ENCODE measurements at places on chromosomes 7 and 10.

DNA sequence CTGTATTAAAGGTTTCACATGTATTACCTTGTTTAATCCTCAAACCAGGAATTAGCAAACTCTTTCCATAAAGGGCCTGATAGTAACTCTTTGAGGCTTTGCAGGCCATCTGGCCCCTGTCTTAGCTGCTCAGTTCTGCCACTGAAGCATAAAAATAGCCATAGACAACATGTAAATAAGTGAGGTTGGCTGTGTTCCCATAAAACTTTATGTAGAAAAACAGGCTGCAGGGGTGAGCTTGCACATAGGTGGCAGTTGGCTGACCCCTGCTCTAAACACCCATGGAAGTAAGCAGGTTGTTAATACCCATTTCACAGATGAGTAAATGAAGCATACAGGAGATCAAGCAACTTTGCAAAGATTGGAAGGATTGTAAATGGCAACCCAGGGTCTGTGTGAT lies 1279.2 kb upstream of the AUTS2 start:
- no peak for DNase-seq

- no peak for DNase-seq
Observed at GRCh38 chr7:157568106-157568769, 231.4 kb downstream of the DNAJB6 start.

GRCh38 chr7:66315192-66315591 lies 110.1 kb downstream of the TPST1 start:
- DNase-seq = no peak

DNA sequence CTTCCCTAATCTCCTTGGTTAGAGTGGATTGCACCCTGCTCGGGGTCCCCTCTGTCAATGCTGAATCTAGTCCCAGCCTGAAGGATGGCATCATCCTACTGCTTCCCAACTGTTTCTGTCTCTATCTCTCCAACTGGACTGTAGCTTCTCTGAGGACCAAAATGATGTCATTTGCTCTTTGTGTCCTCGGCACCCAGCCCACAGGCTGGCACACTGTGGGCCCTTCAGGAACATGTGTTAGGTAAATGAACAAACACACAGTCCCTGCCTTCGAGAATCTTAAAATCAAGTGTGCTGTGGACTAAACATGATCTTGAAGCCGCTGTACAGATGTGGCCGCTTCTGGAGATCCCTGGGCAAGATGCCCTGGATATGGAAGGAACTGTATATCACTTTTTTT lies 5.0 kb upstream of the CDH23 start:
- DNase-seq = no peak

GRCh38 chr7:117582219-117582704 lies 102.4 kb downstream of the CFTR start:
- no peak for DNase-seq

DNA sequence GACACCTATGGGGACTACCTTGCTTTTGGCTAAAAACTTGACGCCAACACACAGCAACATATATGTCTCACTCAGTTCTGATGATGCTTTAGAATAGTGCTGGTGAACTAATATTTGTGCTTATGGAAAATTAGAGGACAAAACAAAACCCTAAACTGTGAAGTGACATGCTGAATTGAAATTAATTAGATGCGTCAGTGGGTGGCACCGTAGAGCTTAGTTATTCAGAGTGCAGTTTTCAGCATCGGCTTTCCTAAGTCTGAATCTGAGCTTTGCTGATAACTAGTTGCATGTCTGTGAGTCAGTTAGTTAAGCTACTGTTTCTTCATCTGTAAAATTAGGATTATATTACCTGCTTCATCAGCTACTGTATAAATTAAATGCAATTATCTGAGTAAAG lies 245.0 kb upstream of the SORCS1 start:
- no peak for DNase-seq

GRCh38 chr7:106827626-106828025 lies 37.5 kb upstream of the PIK3CG start:
- DNase-seq = no peak

- no peak for DNase-seq
Observed at GRCh38 chr7:1940863-1941262, 270.8 kb downstream of the ELFN1 start.

GRCh38 chr10:35781643-35782035 lies 139.5 kb upstream of the FZD8 start:
- no peak for DNase-seq

- DNase-seq = no peak
Observed at GRCh38 chr7:47405921-47406800, 175.8 kb downstream of the TNS3 start.

- DNase-seq = no peak
Observed at GRCh38 chr10:16941067-16941466, 123.8 kb upstream of the RSU1 start.

GRCh38 chr10:120833222-120833928 lies 17.8 kb upstream of the WDR11 start:
- DNase-seq = no peak

DNA sequence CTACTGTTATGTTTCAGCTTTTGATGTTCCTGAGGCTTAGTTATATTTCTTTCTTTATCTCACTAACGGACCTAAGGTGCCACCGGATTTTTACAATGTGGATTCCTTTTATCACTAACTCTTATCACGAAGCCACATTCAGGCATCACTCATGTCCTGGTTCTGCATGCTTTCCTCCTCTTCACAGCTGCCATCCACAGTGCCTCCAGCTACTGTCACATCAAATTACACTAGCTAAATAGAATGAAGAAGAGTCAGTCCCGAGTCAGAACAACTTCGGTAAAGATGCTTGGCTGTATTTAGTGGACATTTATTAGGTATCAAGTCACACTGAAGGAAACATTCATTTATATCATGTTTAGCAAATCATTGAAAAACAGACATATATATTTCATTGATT lies 153.2 kb downstream of the NEBL start:
- no peak for DNase-seq

DNA sequence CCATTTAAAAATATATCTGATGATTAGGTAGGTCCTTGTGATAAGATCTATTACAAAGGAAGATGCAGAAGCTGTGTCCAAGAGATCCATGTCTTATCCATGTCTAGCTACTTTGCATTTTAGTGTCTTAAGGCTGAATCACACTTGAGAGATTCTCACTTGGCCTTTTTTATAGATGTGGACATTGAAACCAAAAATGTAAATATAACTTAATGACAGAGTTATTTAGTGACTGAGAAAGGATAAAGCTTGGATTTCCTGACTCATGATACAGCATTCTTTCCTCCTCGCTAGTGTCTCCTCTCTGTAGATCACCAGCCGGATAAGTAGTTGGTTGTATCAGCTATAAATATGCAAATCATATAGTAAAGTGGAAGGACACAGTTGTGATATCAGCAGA lies 23.3 kb downstream of the INHBA start:
- DNase-seq = no peak

DNA sequence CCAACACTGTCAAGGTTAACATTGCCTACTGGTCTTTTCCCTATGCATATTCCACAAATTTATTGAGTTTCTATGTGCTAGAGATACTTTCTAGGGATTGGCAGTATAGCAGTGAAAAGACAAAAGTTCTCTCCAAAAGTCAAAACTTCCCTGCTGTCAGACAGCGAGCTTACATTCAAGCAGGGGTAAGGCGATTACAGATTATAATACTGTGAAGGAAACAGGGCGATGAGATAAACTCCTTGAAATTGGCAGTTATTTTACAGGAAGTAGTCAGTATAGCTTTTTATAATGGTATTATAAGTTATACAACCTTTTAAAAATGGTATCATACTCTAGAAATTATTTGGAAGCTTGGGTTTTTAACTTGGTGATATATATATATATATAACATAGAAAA lies 9.9 kb downstream of the VPS50 start:
- no peak for DNase-seq

DNA sequence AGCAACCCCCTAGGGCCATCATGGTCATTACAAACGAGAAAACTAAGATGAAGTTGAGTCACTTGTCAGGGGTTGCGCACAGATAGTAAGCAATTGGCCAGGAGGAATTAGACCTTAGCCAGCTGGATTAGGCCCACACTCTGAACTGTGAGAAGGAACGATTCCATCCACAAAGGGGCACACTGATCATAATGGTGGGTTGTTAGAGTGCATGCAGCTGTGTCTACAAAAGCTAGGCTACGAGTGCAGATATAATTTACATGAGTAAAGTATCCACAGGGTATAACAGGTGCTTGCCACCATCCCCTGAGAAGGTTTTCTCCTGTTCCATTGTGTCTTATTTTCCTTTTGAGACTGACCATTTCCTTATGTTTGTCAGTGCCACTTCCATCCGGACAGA lies 16.6 kb upstream of the FAM170B start:
- no peak for DNase-seq

DNA sequence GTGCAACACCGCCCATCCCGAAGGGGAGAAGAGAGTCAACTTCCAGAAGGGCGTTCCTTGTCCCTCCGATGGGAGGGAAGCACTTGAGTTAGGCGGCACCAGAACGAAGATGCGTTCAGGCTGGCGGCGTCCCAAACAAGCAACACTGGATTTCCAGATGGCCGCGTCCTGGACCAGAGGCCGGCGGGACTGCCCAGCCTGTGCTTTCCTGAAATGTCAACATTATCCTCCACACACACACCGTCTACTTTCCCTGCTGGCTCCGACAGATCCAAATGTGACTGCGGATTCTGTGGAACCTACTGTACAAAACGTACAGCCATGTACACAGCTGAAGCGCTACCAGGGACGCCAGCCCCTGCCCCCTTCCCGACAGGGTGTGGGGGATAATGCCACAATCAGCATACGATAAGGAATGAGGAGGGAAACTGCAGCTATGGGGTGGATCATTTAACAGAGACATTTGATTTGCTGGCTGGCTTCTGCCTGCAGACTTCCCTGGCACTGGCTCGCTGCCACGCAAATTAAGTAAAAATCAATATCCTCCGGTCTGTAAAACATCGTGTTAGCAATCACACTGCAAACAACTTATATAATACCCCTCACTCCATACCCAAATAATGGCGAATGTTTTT lies 82.1 kb downstream of the ZRANB1 start:
- DNase-seq = no peak

DNA sequence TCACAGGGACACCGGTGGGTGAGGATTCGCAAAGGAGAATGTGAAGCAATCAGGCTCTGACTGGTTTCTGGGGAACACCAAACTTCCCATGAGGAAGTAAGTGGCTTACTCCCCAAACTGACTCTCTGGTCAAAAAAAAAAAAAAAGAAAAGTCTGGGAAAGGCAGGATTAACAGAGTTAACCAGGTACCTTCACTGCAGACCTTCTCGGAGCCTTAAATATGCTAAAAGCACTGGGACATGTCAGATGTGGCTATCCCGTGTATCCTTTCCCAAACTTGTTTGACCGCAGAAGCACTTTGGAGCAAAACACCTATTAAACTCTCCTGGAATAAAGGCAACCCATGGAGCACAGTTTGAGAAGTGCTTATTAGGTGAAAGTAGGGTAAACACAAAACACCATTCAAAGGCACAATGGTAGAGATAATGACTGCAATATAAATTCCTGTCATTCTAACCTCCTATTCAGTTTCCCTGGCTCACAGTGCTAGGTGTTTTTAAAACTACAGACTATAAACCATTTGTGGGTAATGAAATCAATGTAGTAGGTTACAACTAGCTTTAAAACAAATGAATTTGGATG lies 44.1 kb upstream of the MXI1 start:
- no peak for DNase-seq

- peak; percentile 44 for DNase-seq
Observed at GRCh38 chr7:157502701-157503111, 165.9 kb downstream of the DNAJB6 start.

DNA sequence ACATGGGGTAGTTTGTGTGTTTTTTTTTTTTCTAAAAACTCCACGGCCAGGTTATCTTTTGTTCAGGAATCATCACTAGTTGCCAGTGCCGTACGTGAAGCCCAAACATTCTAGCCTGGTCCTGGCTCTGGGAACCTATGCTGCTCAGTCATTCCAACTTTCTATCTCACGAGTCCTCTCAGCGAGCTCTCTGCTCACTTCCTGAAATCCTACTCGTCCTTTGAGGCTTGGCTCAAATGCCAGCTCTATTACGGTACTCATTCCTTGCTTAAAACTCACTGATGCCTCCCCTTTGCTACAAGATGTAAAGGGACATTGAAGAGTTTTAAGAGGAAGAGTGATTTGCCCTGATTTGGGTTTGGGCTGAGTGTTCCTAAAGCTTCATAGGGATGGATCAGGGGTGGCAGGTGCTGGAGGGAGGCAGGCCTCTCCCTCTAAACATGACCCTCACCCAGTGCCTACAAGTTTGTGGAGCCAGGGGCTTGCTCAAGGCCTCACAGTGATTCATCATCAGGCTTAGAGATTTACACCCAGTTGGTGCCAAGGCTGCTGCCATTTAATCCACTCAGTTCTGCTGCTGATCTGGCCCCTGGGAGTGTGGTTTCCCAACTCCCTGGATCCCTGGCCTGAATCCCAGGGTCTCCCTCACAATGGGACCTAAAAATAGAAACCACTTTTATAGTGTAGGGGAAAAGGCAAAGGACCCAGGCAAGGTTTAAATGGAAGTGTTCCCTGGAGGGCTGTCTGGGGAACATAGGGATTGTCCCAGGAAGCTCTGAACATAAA lies 46.1 kb upstream of the R3HCC1L start:
- no peak for DNase-seq
